ENCODE measurements at places on chromosomes 13 and 19. TPM values are rescaled to one million over a fixed set of nuclear protein-coding genes. Genes with fewer than 3 reads are reported as not detected.

- no peak for DNase-seq
Measured at GRCh38 chr13:69418319-69418718, 689.3 kb upstream of the ATXN8OS start.

GRCh38 chr19:51296336-51297093 is 14.9 kb upstream of the IGLON5 start:
- no peak for DNase-seq

GRCh38 chr13:36530861-36531590 is 98.7 kb downstream of the CCNA1 start:
- DNase-seq = no peak

- no peak for DNase-seq
Measured at GRCh38 chr19:28332351-28332750, 880.6 kb downstream of the UQCRFS1 start.

DNA sequence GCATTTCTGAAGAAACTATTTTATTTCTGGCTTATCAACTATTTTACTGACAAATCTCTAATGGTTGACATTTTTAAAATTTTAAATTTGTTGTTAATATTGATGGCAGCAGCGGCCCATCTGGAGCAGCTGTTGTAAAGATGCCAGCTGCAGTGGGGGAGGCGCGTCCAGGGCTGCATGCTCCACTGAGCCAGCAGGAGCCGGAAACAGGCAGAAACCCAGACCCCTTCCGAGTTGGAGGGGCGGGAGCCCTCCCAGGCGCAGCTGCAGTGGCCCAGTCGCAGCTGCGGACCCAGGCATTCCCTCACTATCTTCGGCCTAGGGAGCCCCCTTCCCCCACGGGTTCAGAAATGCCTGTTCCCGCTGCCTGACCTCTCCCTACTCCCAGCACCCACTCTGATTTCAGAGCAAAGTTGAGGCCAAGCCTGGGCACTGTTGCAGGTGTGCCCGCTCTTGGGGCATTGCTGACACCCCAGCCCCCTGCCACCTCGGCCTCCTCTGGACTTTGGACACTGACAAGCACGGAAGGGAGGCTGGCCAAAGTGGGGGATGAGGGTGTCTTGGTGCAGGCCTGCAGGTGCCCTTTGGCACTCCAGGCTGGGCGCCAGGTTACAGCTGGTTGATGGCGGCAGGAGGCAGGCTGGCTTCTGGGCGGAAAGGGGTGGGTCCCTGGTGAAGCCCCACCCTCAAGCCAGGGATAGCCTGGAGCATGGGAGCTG is 69.2 kb downstream of the PIBF1 start:
- DNase-seq = no peak

DNA sequence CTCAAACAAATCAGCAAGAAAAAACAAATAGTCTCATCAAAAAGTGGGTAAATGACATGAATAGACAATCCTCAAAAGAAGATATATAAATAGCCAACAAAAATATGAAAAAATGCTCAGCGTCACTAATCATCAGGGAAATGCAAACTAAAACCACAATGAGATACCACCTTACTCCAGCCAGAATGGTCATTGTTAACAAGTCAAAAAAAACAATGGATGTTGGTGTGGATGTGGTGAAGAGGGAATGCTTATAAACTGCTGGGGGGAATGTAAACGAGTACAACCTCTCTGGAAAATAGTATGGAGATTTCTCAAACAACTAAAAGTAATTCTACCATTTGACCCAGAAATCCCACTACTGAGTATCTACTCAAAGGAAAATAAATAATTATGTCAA is 239.2 kb upstream of the RFC3 start:
- no peak for DNase-seq

- DNase-seq = no peak
Measured at GRCh38 chr13:33375421-33375820, 89.9 kb upstream of the STARD13 start.

DNA sequence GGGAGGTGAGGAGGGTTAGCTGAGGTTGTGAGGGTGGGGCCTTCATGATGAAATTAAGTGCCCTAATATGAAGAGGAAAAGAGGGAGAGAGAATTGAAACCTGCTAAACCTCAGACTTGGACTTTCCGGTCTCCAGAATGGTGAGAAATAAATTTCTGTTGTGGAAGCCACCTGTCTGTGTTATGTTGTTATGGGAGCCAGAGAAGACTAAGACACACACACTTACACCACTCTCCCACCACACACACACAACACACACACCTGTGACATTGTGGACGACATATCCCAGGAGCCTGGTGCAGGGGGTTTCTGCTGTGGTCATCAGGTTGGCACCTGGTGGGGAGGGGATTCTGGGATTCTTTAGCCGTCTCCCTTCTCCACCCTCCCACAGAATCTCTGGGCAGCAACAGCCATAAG is 14.0 kb downstream of the KLK4 start:
- DNase-seq = no peak

DNA sequence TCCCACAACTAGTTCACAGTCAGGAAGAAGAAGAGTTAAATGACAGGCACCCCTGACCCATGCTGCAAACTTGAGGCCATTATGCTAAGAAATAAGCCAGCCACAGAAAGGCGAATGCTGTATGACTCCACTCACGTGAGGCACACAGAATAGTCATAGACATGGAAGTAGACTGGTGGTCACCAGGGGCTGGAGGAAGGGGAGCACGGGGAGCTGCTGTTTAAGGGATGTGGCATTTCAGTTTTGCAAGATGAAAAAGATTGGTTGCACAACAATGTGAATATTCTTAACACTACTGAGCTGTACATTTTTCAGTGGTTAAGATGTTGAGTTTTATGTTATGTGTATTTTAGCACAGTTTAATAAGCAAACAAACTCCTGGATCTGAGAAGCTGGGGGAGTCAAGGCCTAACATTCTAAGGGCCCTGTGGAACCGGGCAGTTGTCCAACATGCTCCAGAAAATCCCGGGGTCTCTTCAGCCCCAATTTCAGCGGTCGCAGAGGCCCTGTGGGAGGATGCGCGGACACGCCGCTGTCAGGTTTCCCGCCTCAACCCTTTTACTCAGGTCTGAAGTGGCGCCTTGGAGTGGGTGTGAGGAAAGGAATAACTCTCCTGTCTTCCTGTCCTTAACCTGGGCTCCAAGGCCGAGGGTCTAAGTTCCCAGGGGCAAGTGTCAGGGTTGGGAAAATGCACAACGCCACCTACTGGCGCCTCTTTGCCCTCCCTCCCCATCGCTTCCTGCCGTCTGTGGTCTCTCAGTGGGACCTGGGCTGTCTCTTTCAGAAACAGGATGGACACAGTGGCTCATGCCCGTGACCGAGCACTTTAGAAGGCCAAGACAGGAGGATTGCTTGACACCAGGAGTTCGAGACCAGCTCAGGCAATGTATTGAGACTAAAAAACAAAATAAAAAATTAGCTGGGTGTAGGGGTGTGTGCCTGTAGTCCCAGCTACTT is 4.4 kb upstream of the TMEM272 start:
- DNase-seq = no peak

DNA sequence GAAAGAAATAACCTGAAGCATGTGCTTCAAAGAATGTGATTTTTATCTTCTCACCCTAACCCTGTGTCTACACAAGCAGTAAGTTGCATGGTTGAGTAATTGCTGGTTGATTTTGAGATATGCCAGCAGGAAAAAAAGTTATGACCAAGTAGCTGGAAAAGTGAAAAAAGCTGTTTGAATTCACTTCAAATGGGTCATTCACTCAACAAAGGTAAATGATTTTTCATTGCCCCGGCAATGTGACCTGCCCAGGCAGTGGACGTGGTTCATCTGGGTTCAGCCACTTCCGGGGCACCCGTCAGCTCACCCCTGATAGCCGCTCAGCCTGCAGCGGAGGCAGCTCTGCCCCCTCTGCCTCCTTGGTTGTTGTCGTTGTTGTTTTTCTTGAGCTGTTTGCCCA is 18.5 kb downstream of the TNFRSF19 start:
- no peak for DNase-seq

- no peak for DNase-seq
Measured at GRCh38 chr13:32811297-32811800, 204.9 kb upstream of the KL start.

The HSH2D gene
- total RNA-seq = not detected

The HSPB6 gene
- 0.64 TPM for total RNA-seq

The IL17D gene
- 10.7 TPM for total RNA-seq

The KLK4 gene
- not detected for total RNA-seq

The C13orf42 gene
- total RNA-seq = not detected
